Heart right ventricle (tissue), 16 donors: ENCODE measurements at places on chromosomes 2 and 18. TPM values are rescaled to one million over a fixed set of nuclear protein-coding genes. Genes with fewer than 3 reads are reported as not detected.

The ABHD1 gene
- 3.5 TPM for total RNA-seq

The TGFBRAP1 gene
- total RNA-seq, result 10.1 TPM

DNA sequence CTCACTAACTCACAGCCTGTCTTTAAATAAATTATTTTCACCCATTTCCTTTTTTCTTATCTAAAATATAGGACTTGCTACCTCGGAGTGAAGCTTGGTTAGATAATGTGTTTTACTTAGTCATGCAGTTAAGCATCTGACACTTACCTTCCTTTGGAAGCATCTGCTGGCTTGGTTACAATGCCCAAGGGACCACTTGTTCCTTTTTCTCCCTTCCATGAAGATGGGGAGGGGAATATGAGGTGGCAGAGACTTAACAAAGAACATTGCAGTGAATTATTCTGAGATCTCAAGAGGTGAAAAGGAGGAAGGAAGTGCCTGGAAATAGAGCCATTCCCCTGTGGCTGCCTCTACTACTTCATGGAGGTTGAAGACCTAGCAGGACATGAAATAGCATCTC is 145.4 kb upstream of the FOSL2 start:
- DNase-seq, result no peak

The ZAP70 gene
- total RNA-seq, result 0.58 TPM

GRCh38 chr2:71858071-71858470 is 289.6 kb downstream of the CYP26B1 start:
- DNase-seq, result no peak

DNA sequence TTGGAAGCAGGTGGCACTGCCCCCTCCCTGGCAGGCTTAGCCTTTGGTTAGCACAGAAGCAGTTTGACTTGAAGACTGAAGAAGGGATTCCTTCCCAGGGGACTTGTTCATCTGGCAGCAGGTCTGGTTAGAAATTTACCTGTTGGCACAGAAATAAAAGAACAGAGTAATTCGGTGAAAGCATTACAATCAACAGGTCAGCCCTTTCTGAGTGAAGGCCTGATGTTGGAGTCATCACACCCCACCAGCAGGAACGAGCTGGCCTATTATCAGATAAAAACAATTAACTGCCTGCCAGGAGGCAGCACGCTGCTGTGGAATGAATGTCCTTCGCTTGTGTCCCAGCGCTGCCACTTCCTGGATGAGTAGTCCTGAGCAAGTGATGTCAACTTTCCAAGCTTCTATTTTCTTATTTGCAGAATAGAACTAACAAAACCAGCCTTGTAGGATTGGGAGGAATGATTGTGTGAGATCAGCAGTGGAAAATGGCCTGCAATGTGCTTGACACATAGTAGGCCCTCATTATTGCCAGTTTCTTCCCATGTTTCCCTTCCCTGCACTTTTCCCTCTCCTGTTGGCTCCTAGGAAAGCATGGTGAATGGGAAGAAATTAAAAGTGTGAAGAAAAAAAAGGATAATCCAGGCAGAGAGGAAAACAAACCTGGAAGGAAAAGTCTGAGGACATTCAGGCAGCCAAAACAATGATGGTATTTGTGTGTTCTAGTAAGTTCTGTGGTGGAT is 29.0 kb downstream of the LGALSL start:
- DNase-seq, result no peak

GRCh38 chr2:207201416-207201815 is 35.7 kb upstream of the KLF7 start:
- no peak for DNase-seq

- DNase-seq, result no peak
Observed at GRCh38 chr2:42359965-42360483, 993 bp downstream of the COX7A2L start.

- DNase-seq, result no peak
Observed at GRCh38 chr2:148027822-148028221, 6.9 kb downstream of the MBD5 start.

DNA sequence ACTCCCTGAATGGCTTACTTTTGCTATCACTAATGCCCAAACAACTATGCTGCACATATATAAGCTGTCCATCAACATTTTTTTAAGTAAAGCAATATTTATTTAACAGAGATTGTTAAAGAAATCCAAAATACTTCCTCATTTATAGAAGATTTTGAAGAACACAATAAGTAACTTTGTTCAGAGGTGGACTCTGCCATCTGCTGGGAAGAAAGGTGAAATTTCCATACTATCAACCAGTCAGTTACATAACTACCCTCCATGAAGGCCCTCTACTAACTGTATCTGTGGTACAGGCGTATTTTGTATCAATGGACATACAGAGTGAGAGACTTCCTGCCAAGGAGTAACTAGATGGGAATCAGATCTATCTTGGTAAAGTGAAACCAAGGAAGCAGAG is 106.0 kb downstream of the DTNB start:
- no peak for DNase-seq

DNA sequence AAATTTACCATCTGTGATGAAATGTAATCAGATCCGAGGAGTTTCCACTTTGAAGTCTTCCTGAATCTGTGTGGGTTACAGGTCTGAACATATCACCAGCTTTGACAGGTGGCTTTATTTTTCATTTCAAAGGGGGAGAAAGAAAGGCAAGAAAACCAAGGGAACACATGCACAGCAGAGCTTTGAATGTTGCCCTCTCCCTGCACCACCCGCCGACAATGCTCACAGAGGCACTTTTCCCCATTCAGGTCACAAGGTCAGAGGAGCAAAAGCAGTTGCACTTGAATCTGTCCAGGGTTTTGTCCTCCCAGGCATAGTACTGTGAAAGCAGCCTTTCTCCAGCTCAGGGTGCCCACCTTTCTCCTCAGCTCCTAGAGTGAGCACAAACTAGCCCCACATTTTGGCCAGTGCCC is 130.2 kb downstream of the OSR1 start:
- DNase-seq, result no peak
